ENCODE measurements at places on chromosomes 5 and 9.
A peak's percentile ranks its signal among the peaks of the same experiment; 100 is the strongest.

DNA sequence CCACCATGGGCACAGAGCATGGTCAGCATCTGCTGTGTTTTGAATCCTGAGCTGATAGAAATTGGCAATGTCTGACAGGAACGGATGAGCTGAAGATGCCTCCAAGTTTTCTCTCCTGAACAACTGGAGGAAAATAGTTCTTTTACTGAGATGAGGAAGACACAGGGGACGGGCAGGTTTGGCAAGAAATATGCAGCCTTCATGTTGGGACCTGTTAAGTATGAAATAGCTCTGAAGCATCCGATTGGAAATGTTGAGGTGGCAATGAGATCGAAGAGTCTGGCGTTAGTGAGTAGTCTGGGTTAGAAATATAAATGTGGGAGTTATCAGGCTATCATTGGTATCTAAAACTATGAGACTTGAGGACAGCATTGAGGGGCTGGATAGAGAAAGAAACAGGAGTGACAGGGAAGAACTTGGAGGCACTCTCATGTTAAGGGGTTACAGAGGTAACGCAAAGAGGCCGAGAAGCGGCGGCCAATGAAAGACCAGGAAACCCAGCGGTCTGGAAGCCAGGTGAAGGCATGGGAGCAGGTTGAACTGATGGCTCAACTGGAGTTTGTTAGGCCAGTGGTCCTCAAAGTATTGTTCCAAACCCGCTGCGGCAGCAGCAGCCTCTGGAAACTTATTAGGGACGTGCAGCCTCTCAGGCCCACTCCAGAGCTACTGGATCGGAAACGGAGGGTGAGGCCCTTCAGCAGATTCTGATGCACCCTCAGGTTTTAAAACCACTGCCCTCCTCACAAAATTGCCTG, 1.0 kb upstream of the MAMDC2 start:
- DNase-seq, result no peak

- peak; percentile 78 for DNase-seq
These were observed 40.3 kb upstream of the LRRC70 start for GRCh38 chr5:62538017-62538942.

- DNase-seq, result no peak
These were observed 197.6 kb downstream of the KDM4C start for GRCh38 chr9:6955251-6955921.

GRCh38 chr5:42399702-42400101, 23.5 kb upstream of the GHR start:
- no peak for DNase-seq

- DNase-seq, result peak; percentile 70
These were observed 227.0 kb downstream of the ZNF608 start for GRCh38 chr5:124519396-124519795.

- peak; percentile 52 for DNase-seq
These were observed 22.2 kb downstream of the COL27A1 start for GRCh38 chr9:114177423-114178064.

- peak; percentile 79 for DNase-seq
These were observed 59.8 kb downstream of the SH3TC2 start for GRCh38 chr5:149002761-149003689.

GRCh38 chr9:61673664-61674381, 484.0 kb downstream of the SPATA31A7 start:
- DNase-seq, result no peak

GRCh38 chr9:135736272-135736978, 34.4 kb downstream of the KCNT1 start:
- DNase-seq, result no peak

GRCh38 chr5:31047621-31048020, 145.9 kb upstream of the CDH6 start:
- peak; percentile 4 for DNase-seq

- no peak for DNase-seq
These were observed 3.3 kb upstream of the MEF2C start for GRCh38 chr5:88886252-88886651.

- DNase-seq, result no peak
These were observed 480 bp upstream of the PRDM12 start for GRCh38 chr9:130663977-130664250.
